ENCODE measurements at places on chromosomes 4 and X.

DNA sequence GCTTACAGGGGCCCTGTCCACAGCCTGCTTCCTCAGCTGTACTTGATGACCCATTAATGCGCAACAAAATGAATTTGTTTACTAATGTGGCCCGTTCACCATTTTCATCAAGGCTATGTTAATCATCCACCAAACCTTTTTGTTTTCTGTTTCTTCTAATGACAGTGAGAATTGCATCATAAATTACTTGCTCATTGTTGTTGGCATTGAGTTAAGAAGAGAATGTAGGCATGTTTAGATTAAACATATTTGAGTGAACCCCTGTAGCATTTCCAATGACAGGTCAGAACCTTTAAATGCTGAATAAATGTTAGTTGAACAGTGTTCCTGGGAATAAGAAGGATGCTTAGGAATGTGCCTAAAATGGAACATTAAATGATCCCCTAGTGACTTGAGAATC is 183.4 kb downstream of the SPRY1 start:
- DNase-seq = no peak
- H3K27ac ChIP-seq = no peak overlapping the region
- no peaks in the 10 kb centered on the region for H3K4me1 ChIP-seq

- H3K36me3 ChIP-seq = no peaks in the 10 kb centered on the region
- H3K27me3 ChIP-seq = no peaks in the 10 kb centered on the region
- no peaks in the 10 kb centered on the region for H3K4me1 ChIP-seq
Observed at GRCh38 chrX:3550160-3550751, 163.2 kb downstream of the PRKX start.

DNA sequence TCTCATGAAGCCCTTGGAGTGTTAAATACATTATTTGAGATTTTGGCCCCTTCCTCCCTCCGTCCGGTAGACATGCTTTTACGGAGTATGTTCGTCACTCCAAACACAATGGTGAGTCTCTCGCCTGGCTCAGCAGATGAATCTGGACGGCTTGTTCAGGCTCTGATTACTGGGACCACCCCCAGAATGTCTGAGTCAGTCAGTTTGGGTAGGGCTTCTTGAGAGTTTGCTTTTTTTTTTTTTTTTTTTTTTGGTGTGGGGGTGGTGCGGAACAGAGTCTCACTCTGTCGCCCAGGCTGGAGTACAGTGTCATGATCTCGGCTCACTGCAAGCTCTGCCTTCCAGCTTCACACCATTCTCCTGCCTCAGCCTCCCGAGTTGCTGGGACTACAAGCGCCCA is 62.4 kb upstream of the MSANTD1 start:
- no peaks in the 10 kb centered on the region for H3K4me1 ChIP-seq
- DNase-seq = no peak
- H3K27me3 ChIP-seq = no peaks in the 10 kb centered on the region
- no peak overlapping the region for H3K4me3 ChIP-seq

- H3K36me3 ChIP-seq = peaks cover 2% of the 10 kb centered on the region
- peaks cover 6% of the 10 kb centered on the region for H3K4me1 ChIP-seq
- no peak for DNase-seq
- no peaks in the 10 kb centered on the region for H3K27me3 ChIP-seq
- no peak overlapping the region for H3K27ac ChIP-seq
Observed at GRCh38 chrX:13702111-13702789, 13.3 kb downstream of the RAB9A start.

DNA sequence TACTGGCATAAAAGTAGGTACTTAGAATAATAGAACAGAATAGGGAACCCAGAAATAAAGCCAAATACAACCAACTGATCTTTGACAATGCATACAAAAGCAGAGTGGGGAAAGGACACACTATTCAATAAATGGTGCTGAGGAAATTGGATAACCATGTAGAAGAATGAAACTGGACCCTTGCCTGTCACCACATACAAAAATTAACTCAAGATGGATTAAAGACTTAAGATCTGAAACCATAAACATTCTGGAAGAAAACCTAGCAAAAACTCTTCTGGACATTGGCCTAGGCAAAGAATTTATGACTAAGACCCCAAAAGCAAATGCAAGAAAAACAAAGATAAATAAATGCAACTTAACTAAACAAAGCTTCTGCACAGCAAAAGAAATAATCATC is 45.6 kb downstream of the ARFIP1 start:
- no peaks in the 10 kb centered on the region for H3K4me1 ChIP-seq
- H3K4me3 ChIP-seq = no peak overlapping the region
- H3K27me3 ChIP-seq = no peaks in the 10 kb centered on the region
- peaks cover under 1% of the 10 kb centered on the region for H3K36me3 ChIP-seq
- DNase-seq = no peak
- H3K27ac ChIP-seq = no peak overlapping the region

DNA sequence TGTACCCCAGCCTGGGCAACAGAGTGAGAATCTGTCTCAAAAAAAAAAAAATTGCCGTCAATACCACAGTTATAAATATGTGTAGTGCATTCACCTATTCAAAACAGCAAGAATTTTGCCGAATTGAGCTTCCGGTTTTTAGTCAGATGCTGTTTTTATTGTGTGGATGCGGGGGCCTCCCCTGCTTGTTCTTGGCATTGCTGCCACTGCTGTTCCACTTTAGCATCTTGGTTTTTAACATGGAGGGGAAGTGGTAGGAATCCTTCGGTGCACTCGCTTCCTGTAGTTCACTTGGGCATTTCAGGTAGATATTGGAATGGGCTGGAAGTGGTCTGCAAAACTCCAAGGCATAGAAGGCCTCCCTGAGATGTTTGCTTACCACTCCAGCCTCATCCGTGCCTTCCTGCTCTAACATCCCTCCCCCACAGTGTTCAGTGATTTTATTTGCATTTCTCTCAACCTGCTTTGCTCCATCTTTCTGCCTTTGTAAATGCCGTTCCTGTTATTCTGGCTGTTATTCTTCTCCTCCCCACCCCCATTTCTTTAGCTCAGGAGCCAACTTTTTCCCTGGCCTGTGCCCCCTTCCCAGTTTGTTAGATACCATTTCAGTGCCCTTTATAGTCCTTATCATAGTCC is 25.5 kb downstream of the MOB1B start:
- peak overlapping the region; percentile 21 for H3K4me3 ChIP-seq
- H3K36me3 ChIP-seq = no peaks in the 10 kb centered on the region
- DNase-seq = peak; percentile 57

GRCh38 chrX:153714256-153714655 is 9.9 kb downstream of the BCAP31 start:
- no peak overlapping the region for H3K4me3 ChIP-seq
- H3K27me3 ChIP-seq = no peaks in the 10 kb centered on the region
- peaks cover 39% of the 10 kb centered on the region for H3K36me3 ChIP-seq
- no peak for DNase-seq

DNA sequence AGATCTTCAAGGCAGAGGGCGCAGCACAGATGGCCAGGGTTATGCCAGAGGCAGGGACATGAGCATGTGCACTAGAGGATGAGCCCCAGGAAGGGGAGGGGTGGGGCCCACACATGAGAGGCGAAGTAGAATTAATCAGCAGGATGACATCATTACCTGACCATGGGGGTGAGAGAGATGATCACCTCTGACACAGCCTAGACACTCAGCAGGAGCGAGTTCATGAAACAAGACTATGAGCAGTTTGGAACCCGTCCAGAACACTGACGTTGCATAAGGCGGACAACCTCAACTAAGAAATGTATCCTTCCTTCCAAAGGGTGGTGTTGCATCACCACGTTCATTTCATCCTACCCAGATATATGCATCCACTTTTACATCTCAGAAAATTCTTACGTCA is 446.7 kb upstream of the TENM3 start:
- no peak overlapping the region for H3K4me3 ChIP-seq
- DNase-seq = no peak
- H3K27me3 ChIP-seq = no peaks in the 10 kb centered on the region
- H3K36me3 ChIP-seq = no peaks in the 10 kb centered on the region
- no peak overlapping the region for H3K27ac ChIP-seq

GRCh38 chr4:66429276-66429675 is 759.0 kb upstream of the EPHA5 start:
- no peak overlapping the region for H3K4me3 ChIP-seq
- no peaks in the 10 kb centered on the region for H3K36me3 ChIP-seq
- no peaks in the 10 kb centered on the region for H3K27me3 ChIP-seq
- no peak for DNase-seq
- H3K4me1 ChIP-seq = no peaks in the 10 kb centered on the region

DNA sequence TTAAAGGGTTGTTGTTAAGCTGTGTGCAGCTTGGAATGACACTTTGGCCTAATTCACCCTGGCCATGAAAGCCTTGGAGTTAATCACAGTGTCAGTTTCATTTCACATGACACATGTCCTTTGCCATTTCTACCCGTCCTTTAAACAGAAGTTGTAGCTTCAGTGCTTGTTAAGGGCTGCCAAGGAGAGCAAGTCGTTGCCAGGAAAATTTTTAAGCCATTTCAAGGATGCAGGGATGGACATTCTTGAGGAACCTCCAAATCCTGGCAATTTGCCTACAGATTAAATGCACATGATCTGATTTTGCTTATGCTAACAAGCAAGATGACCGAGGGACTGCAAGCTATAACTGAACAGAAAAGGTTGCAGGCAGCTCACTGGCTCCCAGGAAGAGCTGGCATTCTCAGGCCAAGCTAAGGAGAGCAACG is 40.5 kb downstream of the SETD7 start:
- DNase-seq = no peak
- no peaks in the 10 kb centered on the region for H3K27me3 ChIP-seq
- no peak overlapping the region for H3K4me3 ChIP-seq
- peaks cover 76% of the 10 kb centered on the region for H3K36me3 ChIP-seq
- no peaks in the 10 kb centered on the region for H3K4me1 ChIP-seq
- no peak overlapping the region for H3K27ac ChIP-seq

DNA sequence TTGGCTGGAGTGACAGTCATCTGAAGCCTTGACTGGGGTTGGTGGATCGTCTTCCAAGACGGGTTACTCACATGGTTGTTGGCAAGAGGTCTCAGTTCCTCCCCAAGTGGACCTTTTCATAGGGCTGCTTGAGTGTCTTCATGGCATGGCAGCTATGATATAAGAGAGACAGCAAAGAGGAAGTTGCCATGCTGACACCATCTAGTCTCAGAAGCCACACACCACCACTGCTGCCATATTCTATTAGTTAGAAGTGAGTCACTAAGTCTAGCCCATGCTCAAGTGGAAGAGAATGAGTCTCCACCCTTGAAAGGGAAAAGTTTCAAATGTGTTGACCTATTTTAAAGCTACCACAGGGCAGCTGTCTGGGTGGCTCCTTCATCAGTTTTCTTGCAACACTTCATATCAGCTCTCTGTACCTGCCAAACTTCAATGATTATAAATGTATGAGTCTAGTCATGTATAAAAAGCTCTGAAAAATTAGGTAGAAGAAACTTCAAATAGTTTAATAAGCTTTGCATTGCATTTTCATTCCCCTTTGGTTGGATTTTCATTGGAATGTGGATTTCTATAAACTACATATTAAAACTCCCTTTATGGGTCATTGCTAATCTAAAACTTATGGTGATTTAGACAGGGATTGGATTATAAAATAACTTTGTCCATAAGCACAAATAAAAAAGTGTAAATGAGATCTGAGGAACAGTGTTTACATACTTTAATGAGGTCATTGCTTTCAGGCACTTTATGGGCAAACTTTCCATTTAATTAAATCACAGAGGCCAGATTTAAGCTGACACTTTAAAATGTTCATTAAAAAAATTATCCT is 68.0 kb upstream of the ATXN3L start:
- H3K27ac ChIP-seq = no peak overlapping the region
- DNase-seq = no peak
- no peaks in the 10 kb centered on the region for H3K4me1 ChIP-seq
- no peak overlapping the region for H3K4me3 ChIP-seq
- no peaks in the 10 kb centered on the region for H3K36me3 ChIP-seq

DNA sequence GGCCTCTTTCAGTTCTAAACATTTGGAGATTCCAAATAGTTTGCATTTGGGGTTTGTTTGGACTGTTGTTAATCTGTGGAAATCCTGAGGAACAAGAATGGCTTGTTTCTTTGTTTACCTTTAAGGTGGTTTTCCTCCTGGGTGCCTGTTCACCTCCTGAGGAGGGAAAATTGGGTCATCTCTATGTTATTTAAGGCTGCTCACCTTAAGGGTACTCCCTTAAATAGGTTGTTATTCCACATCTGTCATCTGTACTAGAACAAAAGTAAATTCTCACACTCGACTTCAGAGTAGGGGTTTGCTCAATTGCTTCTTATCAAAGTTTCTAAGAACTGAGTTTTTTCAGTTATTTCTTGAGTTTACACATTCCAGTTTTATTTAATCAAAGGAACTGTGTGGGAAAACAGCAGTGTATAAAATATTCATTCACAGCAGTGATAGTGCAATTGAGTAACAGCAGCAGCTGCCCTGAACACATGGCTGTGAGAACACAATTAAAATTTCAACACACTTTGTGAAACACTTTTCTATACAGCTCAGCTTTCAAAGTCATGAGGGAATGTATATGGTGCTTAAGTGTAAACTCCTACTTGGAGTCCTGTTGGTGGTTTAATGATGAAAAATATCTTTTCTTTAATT is 238.5 kb upstream of the PGRMC2 start:
- no peak overlapping the region for H3K27ac ChIP-seq
- no peaks in the 10 kb centered on the region for H3K4me1 ChIP-seq
- no peak overlapping the region for H3K4me3 ChIP-seq

DNA sequence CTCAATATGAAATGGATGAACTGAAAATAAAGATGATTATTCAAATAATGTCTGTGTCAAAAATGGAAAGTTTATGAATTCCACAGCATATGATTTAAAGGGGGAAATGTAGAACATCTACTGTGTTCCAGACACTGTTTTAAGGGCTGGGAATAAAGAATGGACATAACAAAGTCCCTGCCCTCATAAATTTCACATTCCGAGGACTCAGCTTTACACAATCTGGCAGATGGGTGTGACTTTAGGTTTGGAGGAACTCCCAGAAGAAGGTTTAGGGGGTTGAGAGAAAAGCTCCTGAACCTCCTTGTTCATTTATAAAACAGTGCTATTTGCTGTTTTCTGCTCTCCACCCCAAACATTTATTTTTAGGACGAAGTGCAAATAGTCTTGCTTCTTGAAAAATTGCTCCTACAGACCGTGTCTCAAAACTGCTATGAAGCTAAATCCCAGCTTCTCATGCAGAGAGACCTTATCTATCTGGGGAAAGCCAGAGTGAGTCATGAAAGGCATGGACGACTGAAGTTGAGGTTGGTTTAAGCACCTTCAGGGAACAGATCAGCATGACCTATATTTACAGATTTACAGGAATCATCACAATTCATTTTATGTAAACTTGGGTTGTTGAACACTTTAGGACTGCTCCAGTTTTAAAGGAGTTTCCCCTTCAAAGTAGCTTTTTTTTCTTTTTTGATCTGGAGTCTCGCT is 184.3 kb downstream of the HS6ST2 start:
- H3K36me3 ChIP-seq = no peaks in the 10 kb centered on the region
- no peaks in the 10 kb centered on the region for H3K4me1 ChIP-seq
- no peak overlapping the region for H3K4me3 ChIP-seq
- no peak for DNase-seq

- peak overlapping the region; percentile 75 for H3K27ac ChIP-seq
- H3K36me3 ChIP-seq = no peaks in the 10 kb centered on the region
- H3K4me1 ChIP-seq = peaks cover 22% of the 10 kb centered on the region
- no peak overlapping the region for H3K4me3 ChIP-seq
Observed at GRCh38 chr4:1871471-1872021, 353 bp downstream of the NSD2 start.

- no peak for DNase-seq
- no peak overlapping the region for H3K4me3 ChIP-seq
- no peaks in the 10 kb centered on the region for H3K36me3 ChIP-seq
Observed at GRCh38 chr4:23360718-23361117, 529.1 kb downstream of the PPARGC1A start.

GRCh38 chr4:157079441-157079840 is 3.5 kb downstream of the GLRB start:
- no peak overlapping the region for H3K4me3 ChIP-seq
- no peaks in the 10 kb centered on the region for H3K36me3 ChIP-seq
- DNase-seq = no peak
- no peak overlapping the region for H3K27ac ChIP-seq

Data from CD4-positive, CD25-positive, alpha-beta regulatory T cell (primary cell).